ENCODE measurements at places on chromosomes 1 and 21.

DNA sequence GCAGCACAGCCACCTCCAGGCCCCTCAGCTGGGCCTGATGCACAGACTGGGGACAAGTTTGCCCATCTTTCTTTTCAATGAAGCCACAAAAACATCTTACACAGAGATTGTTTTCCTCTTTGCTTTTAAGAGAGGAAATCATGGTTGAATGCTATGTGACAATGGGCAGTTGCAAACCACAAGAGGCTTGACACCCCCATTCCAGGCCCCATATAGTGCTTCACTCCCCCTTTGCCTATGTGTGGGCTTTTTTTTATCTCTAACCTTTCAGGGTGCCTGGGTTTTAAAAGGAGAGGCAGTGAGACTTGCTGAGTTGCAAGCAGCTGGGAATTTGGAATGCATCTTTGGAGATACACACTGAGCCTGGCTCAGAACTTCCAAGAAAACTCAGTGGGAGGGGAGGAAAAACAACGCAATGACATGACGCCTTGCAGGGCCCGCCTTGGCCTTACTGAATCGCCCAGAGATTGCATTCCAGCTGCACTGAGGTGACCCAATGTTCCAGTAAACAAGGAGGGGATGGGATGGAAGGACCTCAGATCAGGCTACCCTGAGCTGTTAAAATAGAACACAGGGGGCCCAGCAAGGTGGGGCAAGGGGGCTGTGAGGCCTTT lies 145.2 kb upstream of the ZNF648 start:
- ATAC-seq = no peak

- ATAC-seq = peak; percentile 30
Observed at GRCh38 chr1:208977012-208977411, 606.5 kb upstream of the CAMK1G start.

- no peak for ATAC-seq
Observed at GRCh38 chr1:161439280-161440232, 65.7 kb upstream of the FCGR2A start.

DNA sequence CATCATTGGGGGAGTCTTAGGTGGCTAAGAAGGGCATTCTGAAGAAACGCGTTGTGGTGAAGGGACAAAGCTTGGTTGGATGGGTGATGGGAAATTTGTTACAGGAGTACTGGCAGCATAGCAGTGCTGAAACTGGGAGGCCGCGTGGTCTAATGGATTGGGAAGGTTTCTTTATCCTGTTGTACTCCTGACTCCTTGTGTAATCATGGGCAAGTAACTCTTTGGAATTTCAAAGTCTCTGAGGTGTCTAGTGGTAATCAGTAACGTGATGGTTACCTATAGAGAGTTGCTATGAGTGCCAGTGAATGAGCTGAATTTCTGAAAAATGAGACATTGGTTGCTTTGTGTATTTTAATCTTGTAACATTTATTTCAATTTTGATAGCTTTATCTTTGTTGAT lies 18.5 kb downstream of the DONSON start:
- ATAC-seq = no peak

DNA sequence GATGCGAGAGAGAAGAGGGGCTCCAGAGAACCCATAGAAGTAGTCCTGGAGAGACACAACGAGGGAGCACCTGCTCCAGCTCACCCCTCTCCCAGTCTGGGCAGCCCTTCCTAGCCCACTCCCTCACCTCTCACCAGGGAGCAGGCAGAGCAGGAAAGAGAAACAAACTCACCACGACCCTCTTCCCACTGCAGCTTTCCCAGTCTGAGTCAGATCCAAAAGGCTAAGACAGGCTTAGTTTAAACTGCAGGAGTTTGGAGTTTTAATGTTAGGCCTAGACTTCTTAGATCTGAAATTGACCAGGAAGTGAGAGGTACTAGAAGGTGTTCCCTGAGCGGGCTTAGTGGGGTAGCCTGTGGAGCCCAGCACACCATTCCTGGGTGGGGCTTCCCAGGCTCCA lies 29.6 kb downstream of the SLC1A7 start:
- no peak for ATAC-seq

- ATAC-seq = no peak
Observed at GRCh38 chr1:100773444-100773843, 53.9 kb downstream of the VCAM1 start.

- ATAC-seq = peak; percentile 41
Observed at GRCh38 chr1:38891753-38892152, 10.4 kb upstream of the GJA9 start.

GRCh38 chr1:44436401-44437106 lies 31.5 kb downstream of the RNF220 start:
- no peak for ATAC-seq

DNA sequence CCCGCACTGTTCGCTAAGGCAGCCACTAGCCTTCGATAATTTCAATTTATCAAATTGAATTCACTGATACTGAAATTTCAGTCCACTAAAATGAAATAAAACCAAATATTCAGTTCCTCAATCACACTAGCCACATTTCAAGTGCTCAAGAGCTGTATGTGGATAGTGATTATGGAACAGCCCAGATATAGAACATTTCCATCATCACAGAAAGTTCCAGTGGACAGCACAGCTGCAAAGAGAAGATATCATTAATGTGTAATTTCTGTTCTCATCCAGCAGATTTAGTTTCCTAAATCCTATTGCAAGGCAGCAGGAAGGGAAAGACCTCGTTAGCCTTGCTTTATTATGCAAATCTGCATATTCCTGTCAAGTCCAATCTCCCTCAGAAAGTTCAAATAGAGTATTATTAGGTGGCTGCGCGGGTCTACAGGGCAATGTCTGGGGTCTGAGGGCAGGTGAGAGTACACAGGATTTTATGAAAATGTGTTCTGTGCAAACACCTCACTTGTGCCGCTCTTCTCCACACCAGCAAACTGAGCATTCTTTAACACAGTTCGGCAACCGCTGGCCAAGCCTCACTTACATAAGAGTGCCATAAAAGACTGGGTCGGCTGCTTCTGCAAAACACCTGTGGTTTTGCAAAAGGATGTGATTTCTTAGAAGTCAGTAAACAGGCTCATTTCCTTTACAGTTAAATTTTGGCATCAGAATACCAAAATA lies 22.4 kb downstream of the CAPZB start:
- ATAC-seq = no peak

DNA sequence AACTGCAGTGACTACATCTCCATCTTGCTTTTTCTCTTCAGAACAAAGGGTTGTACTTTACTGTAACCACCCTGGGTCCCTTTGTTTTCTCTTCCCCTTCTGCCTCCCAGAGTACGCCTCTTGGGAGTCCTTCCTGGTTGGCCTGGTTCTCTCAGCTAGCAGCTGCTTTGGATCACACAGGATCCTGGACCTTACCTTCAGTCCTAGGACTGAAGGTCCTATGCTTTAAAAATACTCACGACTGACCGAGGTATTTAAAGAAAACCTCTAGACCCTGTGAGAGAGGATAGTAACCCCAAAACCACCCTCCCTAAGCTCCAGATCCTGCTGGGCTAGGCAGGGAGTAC lies 4.8 kb downstream of the TRIM45 start:
- no peak for ATAC-seq

DNA sequence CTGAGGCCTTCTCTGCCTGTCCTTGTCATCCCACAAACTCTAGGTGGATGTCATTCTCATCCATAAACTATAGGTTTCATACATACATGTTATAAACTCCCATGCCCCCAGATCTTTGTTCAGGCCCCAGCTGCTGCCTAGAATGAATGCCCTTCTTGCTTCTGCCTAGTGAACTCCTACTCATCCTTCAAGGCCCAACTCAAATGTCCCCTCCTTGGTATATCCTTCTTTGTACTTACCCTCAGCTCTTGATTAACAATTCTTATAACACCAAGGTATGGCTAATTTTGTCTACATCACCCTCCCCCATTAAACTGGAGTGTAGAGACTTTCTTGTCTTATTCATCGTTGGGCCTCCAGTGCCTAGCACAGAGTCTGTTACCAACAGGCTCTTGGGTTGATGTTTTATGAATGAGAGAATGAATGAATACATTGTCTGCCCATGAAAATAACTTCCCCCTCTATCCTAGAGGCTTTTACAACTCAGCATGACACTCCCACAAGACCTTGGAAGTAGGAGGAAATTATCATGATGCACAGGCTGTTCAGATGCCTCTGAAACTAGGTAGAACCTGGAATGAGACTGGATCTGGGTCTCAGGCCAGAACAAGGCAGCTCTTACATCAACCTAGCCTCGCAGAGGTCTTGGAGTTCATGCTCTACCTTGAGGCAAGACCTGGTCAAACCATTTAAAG lies 26.9 kb downstream of the EPHB2 start:
- ATAC-seq = no peak

DNA sequence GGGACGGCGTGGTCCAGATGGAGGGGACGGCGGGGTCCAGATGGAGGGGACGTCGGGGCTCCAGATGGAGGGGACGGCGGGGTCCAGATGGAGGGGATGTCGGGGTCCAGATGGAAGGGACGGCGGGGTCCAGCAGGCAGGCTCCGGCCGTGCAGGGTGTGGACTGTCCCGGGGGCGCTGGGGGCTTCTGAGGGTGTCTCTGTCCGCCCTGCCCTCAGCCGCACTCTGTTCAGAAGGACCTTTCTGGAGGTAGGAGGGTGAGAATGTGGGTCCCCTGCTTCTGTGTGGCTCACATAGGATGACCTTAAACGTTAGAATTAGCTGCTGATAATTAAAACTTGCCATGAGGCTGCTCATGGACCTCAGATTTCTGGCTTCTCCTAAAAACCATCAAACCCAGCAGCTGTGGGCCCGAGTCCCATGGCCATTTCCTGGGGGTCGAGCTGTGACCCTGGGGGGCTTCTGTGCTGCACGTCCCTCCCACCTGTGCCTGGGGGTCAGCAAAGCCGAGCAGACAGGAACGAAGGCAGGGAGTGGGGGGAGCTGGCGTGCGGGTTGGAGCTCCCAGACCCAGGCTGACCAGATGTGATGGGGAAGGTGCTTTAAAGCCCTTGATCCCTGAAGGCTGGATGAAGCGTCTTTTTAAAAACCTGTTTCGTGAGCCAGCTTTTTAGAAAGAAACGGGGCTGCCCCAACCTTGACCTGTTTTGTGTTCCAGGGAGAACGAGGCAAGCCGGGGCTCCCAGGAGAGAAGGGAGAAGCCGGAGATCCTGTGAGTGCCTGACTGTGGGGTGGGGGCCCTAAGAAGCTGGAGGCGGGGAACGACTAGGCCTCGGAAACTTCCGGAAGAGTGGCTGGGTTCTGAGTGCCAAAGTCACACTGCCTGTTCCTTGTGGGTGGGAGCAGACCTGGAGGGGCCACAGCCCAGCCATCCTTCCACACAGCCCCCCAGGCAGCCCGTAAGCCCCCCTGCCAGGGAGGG lies 7.1 kb downstream of the COL6A1 start:
- no peak for ATAC-seq

DNA sequence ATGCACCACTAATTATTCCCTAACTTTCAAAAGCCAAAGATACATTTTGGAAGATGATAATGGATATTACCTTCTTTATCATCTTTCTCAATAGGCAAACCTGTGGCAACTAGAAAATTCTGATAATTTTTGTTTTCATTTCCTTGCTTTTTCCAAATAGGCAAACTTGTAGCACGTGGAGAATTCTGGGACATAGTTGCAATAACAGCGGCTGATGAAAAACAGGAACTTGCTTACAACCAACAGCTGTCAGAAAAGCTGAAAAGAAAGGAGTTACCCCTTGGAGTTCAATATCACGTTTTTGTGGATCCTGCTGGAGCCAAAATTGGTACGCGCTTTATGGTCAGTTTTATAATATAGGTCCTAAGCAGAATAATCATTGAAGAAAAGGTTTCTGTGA lies 1.5 kb downstream of the FPGT start:
- ATAC-seq = no peak

DNA sequence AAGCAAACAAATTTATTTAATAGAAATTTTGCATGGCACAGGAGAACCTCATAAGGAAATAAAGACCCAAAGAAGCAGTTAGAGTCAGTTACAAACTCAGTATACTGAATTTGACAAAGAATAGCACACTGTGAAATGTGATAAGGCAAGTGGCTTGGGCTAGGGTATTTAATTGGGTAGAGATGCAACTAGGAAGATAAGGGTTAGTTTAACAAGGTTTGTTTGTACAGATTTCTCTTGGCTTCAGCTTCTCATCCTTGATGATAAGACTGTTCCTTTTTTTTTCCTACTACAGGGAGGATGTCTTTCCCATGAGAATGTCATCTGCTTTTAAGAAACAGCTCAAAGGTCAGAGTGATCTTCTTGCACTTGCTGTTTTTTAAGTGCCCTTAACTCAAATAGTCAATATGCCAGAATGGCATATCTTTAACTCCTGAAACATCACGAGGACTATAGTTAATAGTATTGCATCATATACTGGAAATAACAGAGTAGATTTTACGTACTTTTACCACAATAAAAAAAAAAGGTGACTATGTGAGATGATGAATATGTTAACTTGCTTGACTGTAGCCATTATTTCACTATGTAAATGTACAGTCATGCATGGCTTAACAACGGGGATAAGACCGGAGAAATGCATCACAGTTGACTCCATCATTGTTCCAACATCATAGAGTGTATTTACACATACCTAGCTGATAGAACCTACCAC lies 9.2 kb upstream of the TRAF3IP3 start:
- no peak for ATAC-seq

GRCh38 chr1:7561331-7561921 lies 209.7 kb upstream of the VAMP3 start:
- ATAC-seq = peak; percentile 73

DNA sequence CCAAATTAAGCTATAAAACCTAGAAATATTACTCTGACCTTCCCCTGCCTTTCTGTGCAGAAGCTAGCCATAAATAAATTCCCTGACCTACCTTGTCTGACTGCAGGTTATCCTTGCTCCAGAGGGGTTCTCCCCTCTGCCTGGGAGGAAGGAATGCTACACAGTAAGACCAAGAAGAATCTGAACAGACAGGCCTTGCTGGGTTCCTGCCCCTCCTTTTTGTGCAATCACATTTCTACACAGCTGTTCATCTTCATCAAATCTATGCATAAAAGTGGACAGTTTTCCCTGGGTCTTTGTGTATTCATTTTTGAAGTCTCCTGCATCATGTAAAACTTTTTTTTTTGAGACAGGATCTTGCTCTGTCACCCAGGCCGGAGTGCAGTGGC lies 50.6 kb downstream of the DNTTIP2 start:
- no peak for ATAC-seq

GRCh38 chr1:197268012-197268411 lies at the start of gene CRB1:
Gene CRB1 (plus strand): TSS chr1:197268252. CDS start chr1:197268413, 161 bp downstream.
- peak; percentile 78 for ATAC-seq

GRCh38 chr1:34987018-34987417 lies 1.9 kb upstream of the TMEM35B start:
- no peak for ATAC-seq

DNA sequence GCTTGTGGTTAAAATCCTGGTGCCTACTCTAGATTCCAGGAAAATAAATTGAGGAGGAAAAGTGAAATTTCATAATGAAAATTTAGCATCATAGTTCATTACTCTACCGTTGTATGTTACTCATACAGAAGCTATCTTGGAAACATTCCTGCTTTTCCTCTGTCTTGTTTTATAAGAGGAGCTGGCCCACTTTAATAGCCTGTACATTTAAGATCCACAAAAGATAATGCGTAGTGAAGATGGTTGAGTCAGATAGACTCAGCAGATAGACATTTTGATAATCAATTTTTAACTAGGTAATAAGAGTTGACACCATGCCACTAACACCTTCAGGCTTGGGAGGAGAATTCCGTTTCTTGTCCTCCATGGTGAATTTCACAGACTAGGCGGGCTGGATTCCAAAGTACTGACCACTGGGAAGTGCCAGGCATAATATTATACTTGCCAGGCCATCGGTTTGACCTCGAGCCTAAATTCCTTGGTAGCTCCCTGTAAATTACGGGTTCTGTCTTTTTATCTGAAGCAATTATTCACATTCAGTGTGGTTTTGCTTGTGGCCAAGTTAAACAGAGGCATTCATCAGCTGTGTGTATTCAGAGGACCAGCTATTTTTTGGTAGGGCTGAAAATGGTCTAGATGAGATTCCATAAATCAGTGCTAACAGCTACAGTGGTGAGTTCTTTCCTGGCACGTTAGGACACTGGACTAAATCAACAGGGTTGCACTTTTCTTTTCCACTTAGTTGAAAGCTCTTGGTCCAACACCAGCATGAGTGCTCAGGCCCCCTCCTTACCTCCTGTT lies 111.9 kb upstream of the KAZN start:
- no peak for ATAC-seq

Data from SK-N-SH treated with all-trans-retinoic acid at 6 μM for 48 hours (cell line).